ENCODE measurements at places on chromosomes 1 and 21.

DNA sequence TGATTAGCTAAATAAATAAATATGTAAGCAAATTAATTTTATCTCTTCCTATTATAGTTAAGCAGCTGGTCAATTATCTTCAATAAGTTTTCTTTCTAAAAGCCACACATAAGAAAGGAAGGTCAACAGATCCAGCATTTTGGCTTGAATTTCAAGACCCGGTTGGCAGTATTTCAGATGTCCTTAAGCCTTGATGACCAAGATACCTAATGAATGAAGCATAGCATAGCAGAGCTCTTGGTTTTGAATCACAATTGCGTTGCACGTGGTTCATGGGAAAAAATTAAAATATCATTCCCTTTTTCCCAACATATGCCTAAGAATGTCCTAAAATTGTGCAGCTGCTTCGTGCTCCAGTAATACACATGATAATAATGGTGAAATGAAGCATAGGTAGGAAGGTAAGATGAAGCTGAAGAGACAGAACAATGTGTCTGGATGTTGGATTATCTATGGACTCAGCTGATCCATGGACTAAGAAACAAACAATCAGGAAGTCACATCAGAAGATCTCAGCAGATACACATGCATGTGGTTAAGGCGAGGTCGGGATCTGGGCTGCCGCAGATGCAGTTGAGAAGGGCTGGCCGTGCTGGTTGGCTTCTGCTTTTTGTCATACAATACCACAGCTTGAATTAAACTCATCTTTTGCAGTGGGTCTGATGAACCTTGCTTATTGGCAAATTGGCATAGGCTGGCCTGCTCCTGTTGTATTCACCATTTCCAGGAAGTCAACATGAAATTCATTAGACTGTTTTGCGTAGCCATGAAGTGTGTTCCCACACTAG lies 284.9 kb upstream of the RUNX1 start:
- no peak for DNase-seq

DNA sequence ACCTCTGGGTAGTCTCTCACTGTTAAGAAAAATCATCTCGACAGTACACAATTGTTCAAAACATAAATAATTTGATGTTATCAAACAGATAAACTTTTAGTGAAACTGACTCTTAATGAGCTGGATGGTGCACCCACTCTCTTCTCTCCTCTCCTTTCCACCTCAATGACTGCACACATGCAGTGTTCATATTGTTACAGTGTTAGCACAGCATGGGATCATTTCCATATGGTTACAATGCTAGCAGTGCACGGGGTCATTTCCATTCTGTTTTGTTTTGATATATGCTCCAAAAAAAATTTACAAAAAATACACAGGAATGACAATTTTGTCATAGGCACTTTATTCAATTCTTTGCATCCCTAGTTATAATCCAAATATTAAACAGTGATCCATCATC lies 26.4 kb upstream of the RNF187 start:
- no peak for DNase-seq

DNA sequence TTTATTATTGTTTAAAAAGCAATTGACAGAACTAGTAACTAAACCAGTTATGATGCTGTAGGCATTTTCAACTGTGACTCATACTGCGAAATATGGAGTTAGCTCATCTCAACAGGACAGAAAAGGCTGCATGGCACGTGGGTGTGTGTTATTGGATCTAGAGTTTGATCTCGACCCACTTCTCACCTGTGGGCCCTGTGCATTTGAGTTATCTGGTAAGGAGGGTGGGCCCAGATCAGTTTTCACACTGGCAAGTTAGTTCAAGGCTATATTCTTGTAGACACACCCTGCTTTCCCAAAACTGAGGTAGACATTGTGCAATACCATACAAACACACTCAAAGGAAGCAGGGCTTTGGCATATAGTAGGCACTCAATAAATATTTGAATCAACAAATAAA lies 71.3 kb upstream of the PRDX6 start:
- no peak for DNase-seq

- DNase-seq = peak; percentile 83
Measured at GRCh38 chr1:164611754-164612642, 53.0 kb downstream of the PBX1 start.

- no peak for DNase-seq
Measured at GRCh38 chr1:65250826-65251225, 58.5 kb upstream of the DNAJC6 start.

- no peak for DNase-seq
Measured at GRCh38 chr1:178495741-178496409, 889 bp downstream of the CLEC20A start.

- DNase-seq = no peak
Measured at GRCh38 chr1:6462412-6463119, 3.4 kb downstream of the TNFRSF25 start.

- DNase-seq = no peak
Measured at GRCh38 chr21:43894206-43894577, 29.2 kb downstream of the AGPAT3 start.

- DNase-seq = no peak
Measured at GRCh38 chr1:62306065-62306464, 13.2 kb downstream of the KANK4 start.

DNA sequence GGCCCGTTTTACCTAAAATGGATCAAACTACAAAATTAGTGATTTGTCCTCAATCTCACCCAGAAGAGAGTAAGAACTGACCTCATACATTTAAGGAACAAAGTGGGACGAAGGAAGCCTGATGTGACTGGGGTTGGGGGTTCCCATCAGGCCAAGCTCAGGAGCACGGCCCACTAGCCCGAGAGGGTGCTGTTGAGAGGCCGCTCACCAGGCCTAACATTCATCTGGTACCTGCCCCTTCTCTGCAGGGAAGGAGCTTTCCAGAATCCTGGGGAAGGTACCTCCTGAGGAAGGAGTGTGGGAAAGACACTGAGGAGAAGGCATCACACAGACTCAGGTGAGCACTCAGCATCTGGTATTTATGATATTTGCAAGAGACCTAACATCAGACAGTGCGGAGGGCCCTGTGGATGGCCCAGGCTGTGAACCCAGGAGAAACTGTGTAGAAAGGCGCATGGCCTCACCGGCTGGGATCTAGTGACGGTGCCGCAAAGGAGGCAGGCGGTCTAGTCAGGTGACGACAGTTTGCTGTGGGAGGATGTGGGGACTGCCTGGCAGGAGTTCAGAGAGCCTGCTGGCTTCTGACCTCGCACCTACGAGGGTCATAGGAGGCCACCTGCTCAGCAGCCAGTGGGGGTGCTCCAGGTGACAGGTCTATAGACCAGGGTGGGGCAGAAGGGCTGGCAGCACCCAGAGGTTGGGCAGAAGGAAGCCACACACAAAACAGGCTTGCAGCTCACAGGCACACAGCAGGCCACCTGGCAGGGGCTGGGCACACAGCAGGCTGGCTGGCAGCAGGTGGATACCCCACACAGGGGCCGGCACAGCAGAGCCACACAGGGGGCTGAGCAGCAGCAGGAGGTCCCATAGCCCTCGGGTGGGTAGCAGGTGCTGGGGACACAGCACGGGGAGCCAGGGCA lies 543 bp downstream of the KRTAP12-4 start:
- peak; percentile 36 for DNase-seq

DNA sequence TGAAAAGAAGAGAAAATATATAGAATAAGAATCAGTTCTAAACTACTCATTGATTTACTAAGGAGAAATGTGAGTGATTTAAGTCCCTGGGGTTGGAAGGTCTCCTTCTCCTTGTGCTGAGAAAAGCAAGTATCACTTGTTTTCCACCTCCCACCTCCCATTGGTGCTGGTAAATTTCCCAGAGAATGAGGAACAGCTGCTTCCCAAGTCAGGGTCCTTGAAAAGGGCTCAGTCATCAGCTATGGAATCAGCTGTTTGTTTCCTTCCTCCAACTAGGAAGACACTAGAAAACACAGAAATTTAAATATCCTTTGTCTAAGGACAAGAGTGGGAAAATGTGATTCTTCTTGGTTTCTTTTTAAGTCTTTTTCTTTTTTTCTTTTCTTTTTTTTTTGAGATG lies 131.3 kb upstream of the C1orf21 start:
- no peak for DNase-seq

- DNase-seq = no peak
Measured at GRCh38 chr1:89064632-89065031, 376 bp downstream of the GBP1 start.

DNA sequence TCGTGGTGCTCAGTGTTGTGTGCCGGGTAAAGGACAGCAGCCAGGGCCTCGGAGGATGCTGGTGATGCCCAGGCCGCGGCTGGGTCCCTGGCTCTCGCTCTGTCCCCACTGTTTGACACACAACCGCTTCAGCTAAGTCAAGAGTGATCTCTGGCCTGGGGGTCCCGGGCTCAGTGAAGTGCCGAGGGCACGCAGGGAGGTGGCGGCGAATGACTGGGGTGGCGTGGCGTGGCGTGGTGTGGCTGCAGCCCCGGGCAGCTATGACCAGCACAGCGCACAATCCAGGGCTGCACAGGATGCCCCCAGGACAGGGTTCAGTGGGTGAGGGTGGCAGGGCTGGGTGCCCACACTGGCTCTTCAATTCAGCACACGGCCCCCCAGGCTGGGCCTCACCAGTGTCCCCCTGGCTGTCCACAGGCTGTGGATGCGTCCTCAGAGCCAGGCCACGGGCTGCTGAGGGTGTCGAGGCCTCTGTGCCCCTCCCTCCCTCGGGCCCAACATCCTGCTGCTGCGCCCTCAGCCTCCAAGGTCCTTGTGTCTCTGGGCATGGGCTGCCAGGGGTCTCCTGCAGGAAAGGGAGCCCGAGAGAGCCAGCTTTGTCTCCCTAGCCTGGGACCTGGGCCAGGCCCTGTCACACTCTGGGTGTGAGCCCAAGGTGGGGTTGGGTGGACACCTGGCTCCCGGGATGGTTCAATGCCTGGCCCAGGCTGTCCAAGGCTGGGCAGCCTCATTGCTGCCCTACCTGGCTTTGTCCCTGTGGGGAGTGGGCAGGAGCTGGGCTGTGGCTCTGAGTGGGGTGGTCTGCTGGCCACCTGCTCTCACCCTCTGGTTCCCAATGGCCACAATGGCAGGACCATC lies 12.0 kb upstream of the SKI start:
- DNase-seq = no peak

GRCh38 chr1:117758444-117759316 lies 152.8 kb downstream of the TENT5C start:
- peak; percentile 71 for DNase-seq

DNA sequence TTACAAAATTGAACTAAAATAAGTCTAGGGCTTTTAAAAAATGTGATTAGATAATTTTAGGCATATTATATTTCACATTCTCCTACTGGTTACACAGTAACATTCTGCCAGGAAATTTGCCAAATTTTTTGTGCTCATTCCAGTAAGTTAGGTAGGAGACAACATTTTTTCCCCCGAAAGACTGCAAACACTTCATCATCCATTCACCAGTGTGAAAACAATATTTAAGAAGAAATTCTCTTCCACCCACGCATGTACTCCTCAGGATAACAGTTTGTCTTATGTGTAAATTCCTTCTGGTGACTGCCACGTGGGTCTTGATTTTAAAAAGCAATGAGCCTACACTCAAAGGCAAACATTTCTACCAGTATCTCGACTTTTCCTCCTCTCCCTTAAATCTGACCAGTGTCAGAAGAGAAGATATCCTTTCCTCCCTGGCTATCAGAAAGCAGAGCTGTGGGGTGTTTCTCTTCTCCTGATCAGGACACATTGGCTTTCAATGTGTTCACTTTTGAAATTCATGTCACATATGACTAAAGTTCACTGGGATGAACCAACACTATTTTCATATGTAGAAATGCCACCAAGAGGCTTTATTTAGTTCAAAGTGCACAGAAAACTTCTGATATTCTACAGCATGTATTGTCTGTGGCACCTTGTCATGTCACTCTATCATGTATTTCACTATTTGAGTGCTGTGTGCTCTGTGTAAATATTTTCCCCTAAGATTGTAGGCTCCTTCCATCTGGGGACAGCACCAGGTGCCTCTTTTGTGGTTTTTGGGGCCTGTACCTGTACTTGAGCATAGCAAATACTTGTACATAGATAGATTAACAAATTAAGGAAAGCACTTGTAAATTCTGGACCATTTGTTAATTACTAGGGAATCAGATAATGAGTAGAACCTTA lies 38.6 kb downstream of the LHX9 start:
- DNase-seq = no peak

DNA sequence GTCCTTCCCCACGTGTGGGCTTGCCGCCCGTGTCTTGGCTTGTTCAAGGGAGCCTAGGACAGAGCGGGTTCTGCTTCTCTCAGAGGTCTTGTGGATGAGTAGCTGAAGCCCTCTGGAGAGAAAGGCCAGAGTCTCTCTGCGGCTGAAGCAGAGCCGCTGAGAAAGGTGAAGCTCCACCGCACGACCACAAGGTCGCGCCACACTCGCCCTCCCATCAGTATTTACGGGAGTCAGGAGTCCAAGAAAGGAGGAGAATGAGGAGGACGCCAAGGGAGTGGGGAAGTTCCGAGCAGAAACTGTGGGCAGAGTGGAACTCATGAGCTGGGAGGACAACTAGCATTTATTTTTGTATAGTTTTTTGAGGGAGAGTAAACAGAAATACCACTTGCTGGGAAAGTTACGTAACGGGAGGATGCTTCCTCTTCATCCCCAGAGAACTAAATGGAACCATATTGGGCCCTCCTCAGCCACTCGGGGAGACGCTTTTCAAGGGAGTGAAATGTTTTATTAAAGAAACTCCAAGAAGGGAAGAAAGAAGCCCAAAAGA lies 51.6 kb upstream of the HAO2 start:
- no peak for DNase-seq

GRCh38 chr1:61356995-61357394 lies 274.6 kb downstream of the NFIA start:
- DNase-seq = no peak

DNA sequence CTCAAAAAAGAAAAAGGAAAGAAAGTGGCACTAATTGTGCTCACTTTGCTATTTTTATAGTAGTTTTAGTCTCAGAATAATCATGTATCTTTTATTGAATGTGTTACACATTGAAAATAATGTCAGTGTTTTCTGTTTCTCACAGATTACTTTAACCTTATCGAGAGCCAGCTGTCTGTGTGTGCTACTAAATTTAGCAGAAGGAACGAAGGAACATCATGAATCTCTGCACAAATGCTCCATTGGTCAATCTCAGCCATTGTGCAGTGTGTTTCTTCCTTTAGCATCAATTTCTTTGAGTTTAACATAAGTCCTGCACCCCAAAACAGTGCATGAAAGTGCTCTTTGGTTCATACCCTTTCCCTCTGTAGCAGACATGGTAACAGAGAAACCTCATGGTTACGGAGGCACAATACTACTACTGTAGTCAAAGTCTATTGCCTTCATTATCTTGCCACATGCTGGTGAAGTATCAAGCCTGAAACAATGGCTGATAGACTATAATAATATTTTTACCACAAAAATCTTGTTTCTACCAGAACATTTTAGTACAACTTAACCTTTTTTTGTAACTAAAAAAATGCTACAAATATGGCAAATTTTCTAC lies 310.0 kb downstream of the HMCN1 start:
- DNase-seq = no peak

- no peak for DNase-seq
Measured at GRCh38 chr1:228544921-228545591, 57.9 kb downstream of the RNF187 start.

DNA sequence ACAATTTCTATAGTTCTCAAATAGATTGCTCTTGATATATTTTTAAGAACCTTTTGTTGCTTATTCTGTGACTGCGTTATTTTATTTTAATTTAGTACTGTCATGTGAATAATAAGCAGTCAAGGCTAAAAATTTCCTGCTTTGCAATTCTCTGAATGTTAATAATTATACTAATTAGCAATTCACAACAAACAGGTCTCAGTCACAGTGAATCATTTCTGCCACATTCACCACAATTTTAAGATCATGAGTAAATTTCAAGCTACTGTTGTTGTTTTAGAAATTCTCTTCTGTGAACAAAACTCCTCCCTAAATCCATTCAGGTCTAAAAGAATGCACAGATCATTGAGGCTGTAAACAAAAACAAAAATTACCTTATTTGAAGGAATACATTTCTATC lies 339.6 kb upstream of the DPYD start:
- DNase-seq = no peak

- DNase-seq = no peak
Measured at GRCh38 chr1:152495066-152495675, 15.4 kb upstream of the LCE5A start.
